ENCODE measurements at places on chromosomes 3 and 15.

DNA sequence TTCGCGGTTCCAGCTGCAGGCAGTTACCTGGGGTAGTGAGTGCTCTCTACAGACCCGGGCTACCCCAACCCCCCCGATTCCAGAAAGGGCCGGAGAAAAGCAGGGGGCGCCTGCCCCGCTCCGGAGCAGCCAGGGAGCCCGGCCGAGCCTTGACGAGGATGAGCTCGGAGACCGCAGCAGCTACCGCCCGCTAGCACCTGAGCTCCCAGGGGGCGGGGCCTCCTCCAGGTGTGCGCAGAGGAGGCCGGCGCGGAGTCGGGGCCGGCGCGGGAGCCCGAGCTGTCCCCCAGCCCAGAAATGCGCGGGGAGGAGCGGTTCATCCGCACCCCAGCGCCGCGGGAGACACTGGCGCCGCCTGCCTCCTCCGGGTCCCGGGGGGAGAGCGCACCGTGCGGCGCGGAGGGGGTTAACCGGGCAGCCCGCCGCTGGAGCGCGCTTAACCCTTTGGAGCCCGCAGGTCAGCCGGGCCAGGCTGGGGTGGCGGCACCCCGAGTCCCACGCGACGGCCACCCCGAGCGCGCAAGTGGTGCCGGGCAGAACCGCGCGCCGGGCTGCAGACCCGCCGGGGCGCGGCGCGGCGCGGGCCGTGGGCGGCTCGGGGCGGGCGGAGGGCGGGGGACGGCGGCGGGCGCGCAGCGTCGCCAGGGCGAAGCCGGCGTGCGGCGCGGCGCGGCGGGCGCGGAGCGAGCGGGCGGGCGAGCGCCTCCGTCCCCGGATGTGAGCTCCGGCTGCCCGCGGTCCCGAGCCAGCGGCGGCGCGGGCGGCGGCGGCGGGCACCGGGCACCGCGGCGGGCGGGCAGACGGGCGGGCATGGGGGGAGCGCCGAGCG, at the start of gene CACNA1D:
TSS of gene CACNA1D (plus strand) at position 649 of the 829 bp plus-strand sequence. CDS start 556 bp downstream, outside the sequence.
- peak; percentile 37 for DNase-seq

DNA sequence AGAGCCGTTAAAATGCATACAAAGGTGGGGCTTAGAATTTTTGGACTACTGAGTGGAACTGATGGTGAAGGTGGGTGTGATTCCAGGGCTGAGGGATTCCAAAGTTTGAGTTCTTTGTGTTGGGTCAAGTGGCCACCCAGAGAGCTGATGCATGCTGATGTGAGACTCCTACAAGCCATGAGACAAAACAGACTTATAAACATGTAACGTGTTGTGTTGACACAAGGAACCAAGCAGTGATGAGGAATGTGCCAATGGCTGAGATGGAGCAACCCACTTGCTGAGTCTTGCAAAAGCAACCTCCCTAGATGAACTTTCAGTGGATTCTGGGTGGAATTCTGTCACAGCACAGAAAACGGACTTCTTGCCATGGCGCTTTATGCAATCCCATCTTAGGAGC, 289.0 kb downstream of the TLE3 start:
- no peak for DNase-seq

- DNase-seq, result no peak
These were observed 138.3 kb downstream of the LRIG1 start for GRCh38 chr3:66362541-66362941.

GRCh38 chr3:138786788-138787271, 47.9 kb downstream of the PIK3CB start:
- no peak for DNase-seq

- DNase-seq, result no peak
These were observed 41.6 kb downstream of the IQCH start for GRCh38 chr15:67296188-67296587.

DNA sequence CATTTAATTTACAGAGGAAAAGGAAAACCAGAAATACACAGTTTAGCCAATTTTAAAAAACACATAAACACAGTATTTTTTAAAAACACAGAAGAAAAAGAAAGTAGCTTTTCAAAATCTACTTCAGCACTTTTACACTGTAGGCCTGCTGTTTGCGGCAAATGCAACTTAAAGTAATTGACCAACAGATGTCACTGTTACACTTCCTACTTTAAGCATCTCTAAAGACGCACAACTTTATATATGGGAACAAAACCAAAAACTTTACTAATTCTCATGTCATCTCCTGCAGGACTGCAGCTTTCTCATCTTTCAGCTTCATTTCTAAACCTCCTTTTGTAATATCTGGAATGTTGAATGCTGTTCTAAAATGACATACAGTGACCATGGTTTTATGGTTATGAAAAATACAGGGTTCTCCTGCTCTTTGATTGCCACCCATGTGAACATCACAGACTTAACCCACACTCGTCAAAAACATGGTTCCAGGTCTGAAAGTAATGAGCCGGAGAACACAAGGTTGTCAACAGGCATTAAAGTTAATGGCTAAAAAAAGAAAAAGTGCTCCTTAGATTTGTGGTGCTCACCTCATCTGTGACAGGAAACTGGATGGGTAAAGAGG, 107.9 kb downstream of the FMN1 start:
- DNase-seq, result no peak

GRCh38 chr3:159260049-159260662, 458.3 kb downstream of the MFSD1 start:
- DNase-seq, result no peak

DNA sequence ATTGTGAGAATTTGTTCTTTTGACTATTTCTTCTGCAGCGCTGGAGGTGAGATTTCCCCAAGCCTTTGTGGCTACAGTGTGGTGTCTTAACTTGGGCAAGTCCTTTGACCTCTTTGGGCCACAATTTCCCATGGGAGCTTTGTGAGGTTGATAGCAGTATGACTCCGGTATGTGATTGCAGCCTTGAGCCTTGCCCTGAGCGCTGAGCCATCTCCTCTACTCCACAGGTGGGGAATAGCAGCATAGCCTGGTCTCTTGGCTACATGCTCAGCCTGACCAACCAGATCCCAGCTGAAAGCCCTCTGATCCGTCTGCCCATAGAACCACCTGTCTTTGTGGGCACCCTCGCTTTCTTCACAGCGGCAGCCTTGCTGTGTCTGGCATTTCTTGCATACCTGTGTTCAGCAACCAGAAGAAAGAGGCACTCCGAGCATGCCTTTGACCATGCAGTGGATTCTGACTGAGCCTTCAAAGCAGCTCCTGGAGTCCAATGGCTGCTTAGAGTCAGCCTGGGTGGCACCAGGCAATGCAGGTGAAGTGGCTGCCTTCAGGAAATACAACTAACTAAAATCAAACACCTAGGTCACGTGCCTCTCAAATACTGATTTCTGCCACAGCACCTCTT, 30.0 kb upstream of the RPL14 start:
- no peak for DNase-seq

DNA sequence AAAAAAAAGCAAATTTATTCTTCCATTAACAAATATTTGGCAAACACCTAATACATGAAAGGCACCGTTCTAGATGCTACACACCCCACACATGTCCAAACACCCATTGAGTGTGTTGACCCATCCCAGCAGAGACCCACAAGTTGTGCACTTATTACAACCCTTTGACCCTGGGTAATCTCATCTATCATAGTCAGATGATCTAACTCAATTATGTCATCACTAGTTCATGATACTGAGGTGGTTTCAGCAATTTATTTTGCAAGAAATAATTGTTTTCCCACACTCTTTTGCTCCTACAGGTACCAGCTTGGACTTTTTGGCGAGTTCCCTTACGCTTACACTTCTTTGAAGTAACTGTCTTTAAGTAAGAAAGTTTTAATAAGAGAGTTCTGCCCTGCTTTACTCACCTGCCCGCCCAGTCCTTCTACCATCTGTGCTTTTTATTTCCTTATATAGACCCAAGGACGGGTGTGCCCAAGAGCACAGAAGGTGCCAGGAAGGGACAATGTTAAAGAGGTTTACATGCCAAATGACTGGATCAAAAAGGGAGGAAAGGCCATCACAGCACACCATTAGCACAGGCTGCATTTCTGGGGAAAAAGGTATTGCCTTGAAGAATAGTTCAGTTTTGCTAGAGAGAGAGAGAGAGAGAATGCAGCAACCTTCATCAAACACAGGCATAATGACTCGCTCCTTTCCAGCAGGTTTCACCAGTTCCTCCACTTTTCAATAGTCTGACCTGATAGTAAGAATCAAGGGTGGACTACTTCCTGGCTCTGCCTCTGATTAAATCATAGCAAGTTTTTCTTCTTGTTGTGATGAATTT, 54.5 kb upstream of the ATP11B start:
- DNase-seq, result no peak

GRCh38 chr15:81548365-81549130, 174.5 kb upstream of the TMC3 start:
- no peak for DNase-seq

GRCh38 chr3:61172684-61173083, 78.6 kb downstream of the FHIT start:
- no peak for DNase-seq

GRCh38 chr15:94105760-94106159, 125.6 kb upstream of the MCTP2 start:
- no peak for DNase-seq

GRCh38 chr3:155983834-155984474, 113.5 kb downstream of the GMPS start:
- no peak for DNase-seq

DNA sequence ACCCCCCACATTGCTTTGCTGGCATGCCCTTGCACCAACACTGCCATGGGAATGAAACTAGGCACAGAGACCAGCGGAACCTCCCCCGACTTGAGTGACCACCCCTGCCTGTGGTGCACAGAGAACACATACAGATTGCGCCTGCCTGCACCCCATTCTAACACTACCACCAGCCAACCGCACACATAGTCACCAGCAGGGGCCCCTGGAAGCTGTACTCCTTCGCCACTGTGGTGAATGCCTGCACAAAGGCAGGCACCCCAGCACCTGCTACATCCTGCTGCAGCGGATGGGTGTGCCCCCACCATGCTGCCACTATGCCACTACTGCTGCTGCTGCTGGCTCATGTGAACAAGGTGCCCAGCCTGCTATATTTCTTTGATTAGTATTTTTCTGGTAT, 27.4 kb upstream of the DNAAF4 start:
- DNase-seq, result no peak

DNA sequence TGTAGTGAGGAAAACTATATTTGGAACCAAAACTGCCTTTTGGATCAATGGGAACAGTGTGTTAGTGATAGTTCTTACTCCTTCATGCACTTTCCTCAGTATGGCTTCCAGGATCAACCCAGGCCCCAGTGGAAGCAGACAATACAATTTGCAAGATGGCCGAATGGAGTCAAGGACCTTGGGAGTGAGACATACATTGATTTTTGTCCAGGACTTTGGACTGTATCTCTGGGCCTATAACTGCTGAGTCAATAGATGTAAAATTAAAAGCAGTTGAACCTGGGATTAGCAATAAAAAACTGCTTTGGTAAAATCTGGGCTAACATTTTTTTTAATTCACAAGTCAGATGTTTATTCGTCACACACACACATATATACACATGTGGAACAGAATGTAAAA, 1.8 kb downstream of the ARRDC4 start:
- no peak for DNase-seq

DNA sequence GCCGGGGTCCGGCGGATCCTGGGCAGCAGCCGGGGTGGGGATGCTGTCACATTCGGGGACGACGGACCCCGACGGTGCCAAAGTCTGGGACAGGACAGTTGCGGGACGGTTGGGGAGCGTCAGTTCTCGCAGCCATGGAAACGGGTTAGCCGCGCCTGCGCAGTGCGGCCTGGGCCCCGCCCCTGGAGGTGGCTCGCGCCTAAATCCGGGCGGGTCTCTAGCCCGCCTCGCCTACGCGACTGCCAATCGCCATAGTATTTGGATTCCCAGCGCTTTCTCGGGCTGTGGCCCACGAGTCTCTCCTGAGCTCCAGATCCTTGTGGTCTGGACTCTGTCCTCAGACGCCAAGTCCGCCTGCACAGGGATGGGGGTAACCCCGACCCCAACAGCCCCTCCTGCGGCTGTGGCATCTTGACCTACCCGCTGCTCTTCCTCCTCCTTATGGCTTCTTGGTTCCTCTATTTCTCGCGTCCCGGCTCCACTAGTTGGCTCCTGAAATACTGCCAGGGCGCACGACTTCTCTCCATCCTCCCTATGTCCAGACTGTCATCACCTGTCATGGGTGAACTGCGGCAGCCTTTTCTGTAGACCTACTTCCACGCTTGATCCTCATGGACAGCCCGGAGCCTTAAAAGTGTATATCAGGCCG, at the start of gene ZMYND10:
TSS of gene ZMYND10 (minus strand) at position 147 of the 649 bp plus-strand sequence. CDS start 153 bp downstream, outside the sequence.
- no peak for DNase-seq

- DNase-seq, result peak; percentile 7
These were observed 50.9 kb downstream of the TLE3 start for GRCh38 chr15:70046679-70047369.

DNA sequence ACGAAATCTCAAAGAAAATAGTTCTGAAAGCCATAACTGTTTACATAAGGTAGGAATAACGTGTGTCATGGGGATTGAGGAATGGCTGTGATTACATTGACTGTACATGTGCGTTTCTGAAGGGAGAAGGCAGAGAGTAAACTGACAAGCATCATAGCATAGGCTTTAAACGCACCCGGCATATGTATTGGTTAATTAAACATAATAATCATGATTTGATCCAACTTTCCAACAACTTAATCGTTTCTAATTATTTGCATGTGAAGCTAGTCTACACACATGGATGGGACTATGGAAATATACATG, 3.3 kb downstream of the TMEM108 start:
- no peak for DNase-seq

DNA sequence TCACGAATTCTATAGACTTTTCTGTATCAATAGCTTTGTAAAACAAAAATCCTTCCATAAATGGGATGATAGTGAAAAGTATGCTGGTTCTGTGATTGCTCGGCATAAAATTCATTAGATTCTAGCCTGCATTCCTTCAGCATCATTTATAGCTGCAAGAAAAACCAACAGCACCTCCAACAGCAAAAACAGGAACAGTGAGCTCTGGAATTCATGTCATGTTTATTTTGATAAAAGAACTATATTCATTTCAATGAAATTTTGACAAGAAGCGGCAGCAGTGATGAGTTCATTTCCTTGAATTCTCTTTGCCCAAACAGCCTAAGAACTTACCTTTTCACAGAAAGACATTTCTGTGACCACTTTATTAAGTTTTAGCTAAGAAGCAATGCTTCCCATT, 515.2 kb upstream of the CCDC54 start:
- DNase-seq, result no peak

DNA sequence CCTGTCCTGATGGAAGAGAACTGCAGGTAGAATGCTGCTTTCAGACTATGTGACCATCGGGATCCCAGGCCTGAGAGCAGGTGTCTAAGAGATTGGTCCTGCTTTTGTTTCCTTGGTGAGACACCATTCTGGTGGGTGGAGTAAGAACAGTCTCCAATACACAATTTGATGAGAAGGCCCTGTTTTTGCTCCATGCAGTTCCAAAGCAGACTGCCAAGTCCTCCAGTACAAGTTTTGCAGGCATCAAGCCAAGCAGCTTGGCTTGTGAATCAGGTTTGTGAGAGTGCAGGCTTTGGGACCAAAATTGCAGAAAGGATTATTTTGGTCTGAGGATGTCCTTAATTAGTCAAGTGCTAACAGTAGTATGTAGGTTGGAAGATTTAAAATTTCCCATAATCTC, 381.6 kb downstream of the FOXP1 start:
- no peak for DNase-seq

DNA sequence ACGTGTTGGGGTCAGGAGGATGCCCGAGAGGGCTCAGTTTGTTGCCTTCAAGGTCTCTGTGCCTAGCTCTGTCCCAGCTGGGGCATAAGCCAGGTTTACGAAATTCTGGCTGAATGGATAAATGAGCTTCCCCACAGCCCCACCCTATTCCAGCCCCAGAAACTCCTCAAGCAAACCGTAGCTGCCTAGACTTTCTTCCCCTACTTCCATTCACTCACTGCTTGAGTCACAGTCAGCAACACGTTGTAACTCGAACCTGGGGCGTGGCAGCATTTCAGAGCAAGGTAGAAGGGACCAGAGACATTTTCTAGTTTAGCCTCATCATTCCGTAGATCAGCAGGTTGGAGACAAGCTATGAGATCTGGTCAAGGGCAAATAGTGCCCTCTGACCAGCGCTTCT, 24.2 kb downstream of the NMNAT3 start:
- no peak for DNase-seq

Measured in mesothelial cell of epicardium (in vitro differentiated cells).